T-helper 2 cell treated with Interferon-gamma antibody and Interleukin-4, amounts not matched to agents 5 μg/mL and 100 μg/mL, for 36 hours (primary cell): ENCODE measurements at places on chromosomes 1 and 21.

DNA sequence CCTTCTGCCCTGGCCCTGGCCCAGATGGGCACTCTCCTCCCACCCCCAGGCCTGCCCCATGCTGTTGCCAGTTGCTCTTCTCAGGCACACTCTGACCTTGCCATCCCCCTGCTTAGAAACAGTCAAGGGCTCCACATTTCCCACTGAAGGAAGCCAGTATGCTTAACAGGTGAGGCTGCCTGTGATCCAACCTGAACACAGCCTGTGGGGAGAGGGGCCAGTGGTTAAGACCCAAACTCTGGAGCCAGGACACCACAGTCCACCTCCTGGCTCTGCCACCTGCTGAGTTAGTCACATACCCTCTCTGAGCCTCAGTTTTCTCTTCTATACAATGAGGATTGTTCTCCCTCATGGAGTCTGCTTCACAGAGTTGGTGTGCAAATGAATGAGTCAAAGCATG lies 526.9 kb downstream of the MATN1 start:
- no peak for DNase-seq

DNA sequence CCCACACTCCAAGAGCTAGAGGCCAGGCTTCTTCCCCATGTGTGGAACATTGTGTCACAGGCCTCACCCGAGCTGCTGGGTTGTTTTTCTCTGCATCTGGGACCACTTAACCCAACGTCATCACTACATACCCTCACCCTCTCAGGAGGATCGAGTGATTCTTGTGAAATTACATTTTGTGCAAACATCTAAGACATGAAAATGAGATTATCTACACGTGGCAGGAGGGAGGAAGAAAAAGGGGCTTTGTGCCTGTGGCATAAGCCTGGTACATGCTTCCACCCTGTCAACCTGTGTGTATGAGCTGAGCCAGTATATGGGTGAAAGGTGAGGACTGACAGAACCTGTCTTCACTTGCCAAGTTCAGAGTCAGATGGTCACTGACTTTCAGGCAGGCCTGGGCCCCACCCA lies 1.6 kb downstream of the CPT2 start:
- no peak for DNase-seq

GRCh38 chr21:33687634-33688033 lies 45.3 kb downstream of the ITSN1 start:
- no peak for DNase-seq

- no peak for DNase-seq
Observed at GRCh38 chr1:82540006-82540405, 739.3 kb downstream of the ADGRL2 start.

DNA sequence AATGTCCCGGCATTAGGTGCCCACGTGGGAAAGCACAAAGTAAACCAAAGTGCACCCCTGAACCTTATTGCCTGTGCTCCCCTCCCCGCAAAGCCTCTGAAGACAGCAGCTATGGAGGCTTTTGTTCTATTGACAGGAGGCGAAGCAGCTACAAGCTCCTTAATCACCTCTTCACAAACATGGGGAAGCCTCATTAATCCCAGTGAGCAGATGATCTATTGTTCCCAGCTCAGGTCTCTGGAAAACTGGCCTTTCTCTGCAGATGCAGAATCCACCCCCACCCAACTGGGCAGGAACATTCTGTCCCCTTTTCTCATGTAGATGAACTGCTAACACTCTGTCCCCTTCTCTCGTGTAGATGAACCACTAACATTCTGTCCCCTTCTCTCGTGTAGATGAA lies 190.5 kb upstream of the CSF3R start:
- DNase-seq = no peak

- no peak for DNase-seq
Observed at GRCh38 chr1:212254853-212255363, 30.3 kb upstream of the PPP2R5A start.

- DNase-seq = no peak
Observed at GRCh38 chr1:212042436-212042835, 6.9 kb downstream of the DTL start.

- DNase-seq = no peak
Observed at GRCh38 chr1:85865213-85865612, 157.0 kb upstream of the ZNHIT6 start.

- no peak for DNase-seq
Observed at GRCh38 chr1:180640531-180640949, 8.7 kb downstream of the XPR1 start.

DNA sequence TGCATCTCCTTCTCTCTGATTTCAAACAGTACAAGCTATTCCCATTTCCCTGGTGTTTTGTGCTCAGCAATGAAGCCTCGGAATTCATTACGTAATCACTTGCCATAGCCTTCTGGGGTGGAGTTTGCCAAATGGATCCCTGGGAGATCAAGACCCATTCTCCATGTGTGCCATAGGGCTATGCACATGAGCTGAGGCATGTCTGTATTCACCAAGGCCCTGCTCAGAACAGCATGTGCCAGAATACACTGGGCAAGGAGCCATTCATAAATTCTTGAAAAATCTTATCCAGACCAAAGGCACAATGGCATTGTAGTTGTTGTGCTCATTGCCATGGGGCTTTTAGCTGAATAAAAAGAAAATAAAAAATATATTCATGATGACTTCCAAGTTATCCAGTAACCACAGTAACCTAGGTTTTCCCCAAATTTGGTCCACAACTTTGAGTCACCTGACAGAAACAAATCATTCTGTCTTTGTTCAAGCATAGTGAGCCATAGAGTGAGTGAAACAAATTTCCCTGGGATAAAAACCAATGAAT lies 53.0 kb downstream of the CRB1 start:
- DNase-seq = no peak

GRCh38 chr1:24544239-24544638 lies 11.6 kb upstream of the NCMAP start:
- no peak for DNase-seq
